ENCODE measurements at places on chromosomes 5 and 9. TPM values are rescaled to one million over a fixed set of nuclear protein-coding genes. Genes with fewer than 3 reads are reported as not detected.

The CTSV gene
- 0.05 TPM for total RNA-seq

The KIF4B gene
- total RNA-seq, result not detected

The C9orf153 gene
- total RNA-seq, result 0.28 TPM

The ACSL6 gene
- total RNA-seq, result 2.2 TPM

The AQP3 gene
- total RNA-seq, result 3.9 TPM

The WNT8A gene
- not detected for total RNA-seq

The C9 gene
- total RNA-seq, result not detected

The FAM170A gene
- not detected for total RNA-seq

The AJM1 gene
- total RNA-seq, result 31.5 TPM

The TIGD6 gene
- 3.9 TPM for total RNA-seq

The MLANA gene
- not detected for total RNA-seq

The IFNA13 gene
- not detected for total RNA-seq

The SLC6A3 gene
- not detected for total RNA-seq

The SLU7 gene
- 143 TPM for total RNA-seq

The PCDHGB1 gene
- total RNA-seq, result not detected

The SARDH gene
- total RNA-seq, result 6.8 TPM

The C5orf24 gene
- 49.8 TPM for total RNA-seq

The OR1Q1 gene
- total RNA-seq, result not detected

The ACOT12 gene
- total RNA-seq, result not detected

The DAB2 gene
- 53.8 TPM for total RNA-seq

The GARNL3 gene
- total RNA-seq, result 6.0 TPM

The PCDHA5 gene
- not detected for total RNA-seq

The ANGPTL2 gene
- total RNA-seq, result not detected

The FAM151B gene
- 0.43 TPM for total RNA-seq

The IL3 gene
- total RNA-seq, result not detected

The SGCD gene
- total RNA-seq, result 2.0 TPM

The GPRIN1 gene
- total RNA-seq, result 0.92 TPM

The MSX2 gene
- not detected for total RNA-seq

The PDGFRB gene
- 44.8 TPM for total RNA-seq

The ABCA1 gene
- 10.8 TPM for total RNA-seq

The LSM11 gene
- total RNA-seq, result 2.0 TPM

The EIF4E1B gene
- total RNA-seq, result not detected
